ENCODE measurements at places on chromosomes 7 and 10. TPM values are rescaled to one million over a fixed set of nuclear protein-coding genes. Genes with fewer than 3 reads are reported as not detected.

DNA sequence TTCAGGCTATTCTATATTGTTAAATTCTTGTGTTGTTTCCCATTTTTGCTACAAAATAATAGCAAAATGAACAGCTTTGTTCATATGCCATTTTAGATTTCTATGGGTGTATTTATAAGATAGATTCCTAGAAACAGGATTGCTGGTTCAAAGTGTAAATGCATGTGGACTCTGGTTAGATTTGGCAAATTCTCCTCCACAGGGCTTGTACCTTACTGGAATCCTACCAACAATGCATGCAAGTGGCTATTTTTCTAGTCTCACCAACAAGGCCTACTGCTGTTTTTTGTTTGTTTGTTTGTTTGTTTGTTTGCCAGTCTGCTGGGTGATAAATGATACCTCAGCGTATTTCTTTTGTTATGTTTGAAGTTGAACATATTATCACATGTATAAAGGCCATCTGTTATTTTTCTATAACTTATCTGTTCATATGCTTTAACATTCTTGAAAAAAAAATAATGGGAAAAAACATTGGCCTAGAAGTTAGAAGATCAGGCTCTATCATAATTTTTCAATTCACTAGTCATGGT lies 87.1 kb upstream of the AHR start:
- no peak for DNase-seq

STARD3NL gene
- polyA plus RNA-seq: 31.2 TPM

- DNase-seq: no peak
These were observed 239.5 kb downstream of the KIAA1217 start for GRCh38 chr10:24448351-24448999.

SLC26A5 gene
- 0.17 TPM for polyA plus RNA-seq

TECTB gene
- polyA plus RNA-seq: not detected

FOXI2 gene
- polyA plus RNA-seq: 0.50 TPM

ZNF853 gene
- 15.3 TPM for polyA plus RNA-seq

DNA sequence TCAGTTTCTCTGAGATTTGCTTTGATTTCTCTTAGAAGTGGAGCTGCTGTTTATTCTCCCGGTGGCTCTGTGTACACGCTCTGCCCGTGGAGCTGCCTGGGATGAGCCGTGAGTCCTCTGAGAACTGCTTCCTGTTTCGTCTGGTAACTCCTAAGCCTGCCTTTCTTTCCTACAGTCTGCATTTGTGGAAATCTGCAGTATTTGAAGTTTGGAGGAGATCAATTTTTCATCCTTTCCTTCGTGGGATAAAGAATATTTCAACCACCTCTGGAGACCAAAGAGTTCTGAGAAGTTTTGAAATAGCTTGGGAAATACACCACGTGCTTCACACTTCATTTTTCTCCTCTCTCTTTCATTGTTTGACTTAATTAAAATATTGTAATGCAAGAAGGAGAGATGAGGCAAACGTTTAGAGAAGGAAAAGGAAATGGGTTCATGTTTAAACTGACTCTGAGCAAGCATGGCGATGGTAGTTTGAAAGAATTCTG lies 311.9 kb downstream of the LRMDA start:
- peak; percentile 12 for DNase-seq

DNA sequence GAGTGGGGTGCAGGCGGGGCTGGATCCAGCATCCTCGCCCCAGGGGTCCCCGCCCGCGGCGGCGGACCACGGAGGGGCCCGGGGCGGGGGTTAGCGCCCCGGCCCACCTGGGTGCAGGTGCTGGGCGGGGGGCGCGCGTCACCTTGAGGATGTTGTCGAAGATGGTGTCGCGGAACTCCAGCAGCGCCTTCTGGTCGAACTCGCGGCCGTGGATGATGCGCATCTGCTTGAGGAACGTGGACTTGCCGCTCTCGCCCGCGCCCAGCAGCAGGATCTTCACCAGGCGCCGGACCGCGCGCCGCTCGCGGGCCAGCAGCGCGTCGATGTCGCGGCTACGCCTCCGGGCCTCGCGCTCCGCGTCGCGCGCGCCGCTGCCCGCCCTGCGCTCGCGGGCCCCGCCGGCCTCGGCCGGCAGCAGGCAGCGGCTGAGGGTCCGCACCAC lies 376 bp downstream of the GNA12 start:
- DNase-seq: peak; percentile 65

Measured in muscle of back (tissue), 13 donors.